Thymus (tissue), 14 donors: ENCODE measurements at places on chromosomes 12 and 14. TPM values are rescaled to one million over a fixed set of nuclear protein-coding genes. Genes with fewer than 3 reads are reported as not detected.

The DNAL1 gene
- 4.1 TPM for polyA plus RNA-seq

The ESYT1 gene
- polyA plus RNA-seq: 39.2 TPM

The FITM1 gene
- polyA plus RNA-seq: 3.5 TPM

The NPAS3 gene
- 1.0 TPM for polyA plus RNA-seq

The MYO1A gene
- 0.52 TPM for polyA plus RNA-seq

The ARHGEF40 gene
- 6.5 TPM for polyA plus RNA-seq

The ZNF385A gene
- polyA plus RNA-seq: 13.6 TPM

The KRT3 gene
- 1.0 TPM for polyA plus RNA-seq

The PARPBP gene
- polyA plus RNA-seq: 6.6 TPM

The SLC25A47 gene
- 0.09 TPM for polyA plus RNA-seq

The APOLD1 gene
- 13.9 TPM for polyA plus RNA-seq

The TRIM9 gene
- 1.8 TPM for polyA plus RNA-seq

The CCDC198 gene
- polyA plus RNA-seq: under 0.01 TPM

The CLEC1B gene
- 0.48 TPM for polyA plus RNA-seq

The MYO1H gene
- 0.14 TPM for polyA plus RNA-seq

The PLD4 gene
- polyA plus RNA-seq: 1.5 TPM

The LGMN gene
- polyA plus RNA-seq: 230 TPM

The PTGDR gene
- 0.73 TPM for polyA plus RNA-seq

The GALNT6 gene
- polyA plus RNA-seq: 3.7 TPM

The IFI27 gene
- polyA plus RNA-seq: 839 TPM

The KRT71 gene
- polyA plus RNA-seq: 3.6 TPM

The ZCCHC8 gene
- 46.7 TPM for polyA plus RNA-seq

The ISCA2 gene
- 34.1 TPM for polyA plus RNA-seq

The GPR132 gene
- polyA plus RNA-seq: 7.4 TPM

The PKP2 gene
- 13.7 TPM for polyA plus RNA-seq

The MMP17 gene
- 4.2 TPM for polyA plus RNA-seq

The OSBPL8 gene
- 32.7 TPM for polyA plus RNA-seq

The GNB3 gene
- 1.3 TPM for polyA plus RNA-seq

The KLRK1 gene
- polyA plus RNA-seq: 27.0 TPM

The PPP2R5C gene
- polyA plus RNA-seq: 144 TPM

The PLCZ1 gene
- polyA plus RNA-seq: not detected

The CCDC38 gene
- 0.07 TPM for polyA plus RNA-seq

The SYCP3 gene
- 1.4 TPM for polyA plus RNA-seq

The FAM222A gene
- 0.78 TPM for polyA plus RNA-seq

The TOMM20L gene
- polyA plus RNA-seq: not detected

The ZNF140 gene
- 32.7 TPM for polyA plus RNA-seq

The FAM181A gene
- polyA plus RNA-seq: 0.11 TPM

The NOVA1 gene
- 2.0 TPM for polyA plus RNA-seq
